ENCODE measurements at places on chromosomes 16 and 17. TPM values are rescaled to one million over a fixed set of nuclear protein-coding genes. Genes with fewer than 3 reads are reported as not detected.

DNA sequence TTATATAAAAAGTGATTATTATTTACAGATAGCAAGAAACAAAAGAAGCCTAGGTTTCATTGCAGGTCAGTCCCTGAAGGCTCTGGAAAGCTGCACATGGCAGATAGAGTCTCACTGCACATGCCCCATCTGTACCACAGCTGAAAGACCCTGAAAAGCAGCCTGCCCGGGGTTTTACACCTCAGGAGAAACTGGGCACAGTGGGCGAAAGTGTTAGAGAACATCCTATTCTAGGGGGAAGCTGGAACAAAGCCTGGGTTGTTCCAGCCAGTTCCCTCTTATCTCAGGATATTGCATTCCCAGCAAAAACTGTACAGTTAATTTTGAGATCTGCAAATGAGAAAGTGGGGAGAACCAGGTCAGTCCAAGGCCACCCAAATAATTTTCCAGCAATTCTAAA is 419.7 kb downstream of the CNTNAP4 start:
- no peaks in the 10 kb centered on the region for H3K4me1 ChIP-seq

- H3K27ac ChIP-seq = no peak overlapping the region
- H3K4me3 ChIP-seq = no peak overlapping the region
- peaks cover 9% of the 10 kb centered on the region for H3K4me1 ChIP-seq
- no peaks in the 10 kb centered on the region for H3K36me3 ChIP-seq
- no peak for DNase-seq
- no peaks in the 10 kb centered on the region for H3K27me3 ChIP-seq
Observed at GRCh38 chr16:27174007-27174406, 29.3 kb upstream of the KDM8 start.

- H3K4me1 ChIP-seq = peaks cover 21% of the 10 kb centered on the region
- no peaks in the 10 kb centered on the region for H3K36me3 ChIP-seq
- no peaks in the 10 kb centered on the region for H3K27me3 ChIP-seq
- DNase-seq = no peak
- H3K27ac ChIP-seq = peak within 1 kb of the TSS; percentile 27
- peak within 1 kb of the TSS; percentile 62 for H3K4me3 ChIP-seq
Observed at GRCh38 chr16:71724320-71724751, at the start of gene PHLPP2. TSS of gene PHLPP2 (minus strand) at chr16:71724701. CDS start at chr16:71714795, 9,906 bp downstream.

DNA sequence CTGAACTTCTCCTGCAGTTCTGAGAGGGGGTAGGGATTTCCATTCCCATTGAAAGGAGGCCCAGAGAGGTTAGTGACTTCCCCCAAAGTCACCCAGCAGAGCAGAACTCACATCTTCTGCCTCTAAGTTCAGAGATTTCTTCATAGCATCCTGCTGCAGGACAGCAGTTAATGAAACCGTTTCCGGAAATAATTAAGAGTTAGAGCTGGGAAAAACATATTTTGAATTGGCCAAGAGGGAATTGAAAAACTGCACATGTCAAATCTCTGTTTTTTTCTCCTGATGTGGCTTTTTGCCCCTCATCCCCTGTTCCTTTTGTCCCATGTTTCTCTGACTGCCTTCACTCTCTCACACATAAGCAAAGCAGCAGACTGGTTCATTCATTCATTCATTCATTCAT is 26.6 kb downstream of the ITPRIPL2 start:
- H3K4me1 ChIP-seq = peaks cover 14% of the 10 kb centered on the region
- H3K4me3 ChIP-seq = no peak overlapping the region
- no peaks in the 10 kb centered on the region for H3K27me3 ChIP-seq
- no peak for DNase-seq
- no peak overlapping the region for H3K27ac ChIP-seq

- H3K27ac ChIP-seq = no peak overlapping the region
- no peak overlapping the region for H3K4me3 ChIP-seq
- peaks cover 46% of the 10 kb centered on the region for H3K4me1 ChIP-seq
- no peak for DNase-seq
Observed at GRCh38 chr17:60167065-60167741, 17.4 kb downstream of the CA4 start.

- no peaks in the 10 kb centered on the region for H3K36me3 ChIP-seq
- no peak overlapping the region for H3K27ac ChIP-seq
- peaks cover 8% of the 10 kb centered on the region for H3K27me3 ChIP-seq
- no peaks in the 10 kb centered on the region for H3K4me1 ChIP-seq
- no peak for DNase-seq
Observed at GRCh38 chr17:35796942-35797341, 1.5 kb upstream of the MMP28 start.

TBC1D26 gene
- not detected for total RNA-seq

DNA sequence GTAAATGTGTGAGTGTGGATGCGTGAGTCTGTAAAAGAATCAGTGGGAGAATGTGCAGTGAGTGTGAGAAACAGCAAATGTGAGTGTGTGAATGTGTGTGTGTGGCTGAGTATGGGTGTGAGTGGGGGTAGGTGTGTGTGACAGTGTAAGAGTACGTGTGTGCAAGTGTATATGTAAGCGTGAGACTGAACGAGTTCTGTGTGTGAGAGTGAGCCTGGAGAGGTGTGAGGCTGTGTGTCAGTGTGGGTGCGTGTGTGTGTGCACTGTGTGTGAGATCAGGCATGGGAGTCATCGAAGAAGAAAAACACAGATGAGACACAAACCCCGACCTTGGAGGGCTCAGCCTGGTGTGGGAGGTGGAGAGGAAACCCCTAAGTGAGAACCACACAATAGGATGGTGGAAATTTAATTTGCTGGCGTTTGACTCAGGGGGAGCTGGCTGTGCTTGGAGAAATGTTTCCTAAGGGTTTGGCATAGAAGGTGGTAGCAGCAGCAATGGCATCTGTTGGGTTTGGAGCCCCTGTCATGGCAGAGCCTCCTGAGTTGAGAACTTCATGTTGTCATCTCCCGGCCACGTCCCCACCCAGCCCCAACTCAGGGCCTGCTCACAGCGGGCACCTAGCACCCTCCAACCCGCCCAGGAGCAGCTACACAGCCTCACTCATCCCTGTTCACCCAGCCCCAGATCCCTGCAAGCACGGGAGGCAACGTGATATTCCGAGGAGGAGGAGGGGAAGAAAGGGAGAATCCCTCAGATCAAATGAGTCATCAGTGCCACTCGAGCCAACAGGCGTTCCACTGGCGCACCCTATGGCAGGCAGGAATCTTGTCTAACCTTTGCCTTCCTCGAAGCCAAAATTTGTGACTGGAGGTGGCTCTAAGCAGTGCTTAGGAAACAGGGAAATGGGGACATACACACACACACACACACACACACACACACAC is 14.3 kb upstream of the NUBP1 start:
- no peak overlapping the region for H3K27ac ChIP-seq
- H3K4me1 ChIP-seq = no peaks in the 10 kb centered on the region
- no peaks in the 10 kb centered on the region for H3K27me3 ChIP-seq

- H3K27me3 ChIP-seq = no peaks in the 10 kb centered on the region
- no peaks in the 10 kb centered on the region for H3K36me3 ChIP-seq
- no peak for DNase-seq
- no peak overlapping the region for H3K27ac ChIP-seq
- H3K4me1 ChIP-seq = no peaks in the 10 kb centered on the region
Observed at GRCh38 chr16:61005952-61006351, 1030.3 kb downstream of the CDH8 start.

CORO6 gene
- total RNA-seq = 2.8 TPM

FBXW10 gene
- total RNA-seq = 0.11 TPM

- H3K4me3 ChIP-seq = no peak overlapping the region
- no peaks in the 10 kb centered on the region for H3K36me3 ChIP-seq
- H3K27ac ChIP-seq = no peak overlapping the region
- H3K27me3 ChIP-seq = no peaks in the 10 kb centered on the region
- DNase-seq = no peak
- H3K4me1 ChIP-seq = no peaks in the 10 kb centered on the region
Observed at GRCh38 chr16:83685615-83686165, 122.1 kb upstream of the HSBP1 start.

DNA sequence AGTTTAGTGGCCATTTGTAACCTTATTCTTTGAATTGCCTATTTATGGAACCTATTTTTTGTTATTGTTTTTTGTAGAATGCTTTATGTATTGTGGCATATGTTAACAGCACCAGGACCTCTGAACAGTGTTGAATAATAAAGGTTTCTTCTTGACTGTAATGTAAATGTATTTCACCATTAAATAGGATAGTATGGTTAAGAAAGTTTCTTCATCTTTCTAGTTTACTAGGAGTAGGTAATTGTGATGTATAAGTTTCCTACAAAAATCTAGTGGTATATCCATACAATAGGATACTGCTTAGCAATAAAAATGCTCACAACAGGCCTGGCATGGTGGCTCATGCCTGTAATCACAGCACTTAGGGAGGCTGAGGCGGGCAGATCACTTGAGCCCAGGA is 52.3 kb downstream of the TAOK1 start:
- no peaks in the 10 kb centered on the region for H3K4me1 ChIP-seq
- H3K27ac ChIP-seq = no peak overlapping the region
- H3K27me3 ChIP-seq = no peaks in the 10 kb centered on the region
- peaks cover 2% of the 10 kb centered on the region for H3K36me3 ChIP-seq
- H3K4me3 ChIP-seq = no peak overlapping the region
- no peak for DNase-seq

- DNase-seq = no peak
- H3K27me3 ChIP-seq = no peaks in the 10 kb centered on the region
- no peaks in the 10 kb centered on the region for H3K4me1 ChIP-seq
- H3K27ac ChIP-seq = no peak overlapping the region
- H3K36me3 ChIP-seq = no peaks in the 10 kb centered on the region
Observed at GRCh38 chr17:77615703-77616253, 342.7 kb upstream of the TNRC6C start.

DNA sequence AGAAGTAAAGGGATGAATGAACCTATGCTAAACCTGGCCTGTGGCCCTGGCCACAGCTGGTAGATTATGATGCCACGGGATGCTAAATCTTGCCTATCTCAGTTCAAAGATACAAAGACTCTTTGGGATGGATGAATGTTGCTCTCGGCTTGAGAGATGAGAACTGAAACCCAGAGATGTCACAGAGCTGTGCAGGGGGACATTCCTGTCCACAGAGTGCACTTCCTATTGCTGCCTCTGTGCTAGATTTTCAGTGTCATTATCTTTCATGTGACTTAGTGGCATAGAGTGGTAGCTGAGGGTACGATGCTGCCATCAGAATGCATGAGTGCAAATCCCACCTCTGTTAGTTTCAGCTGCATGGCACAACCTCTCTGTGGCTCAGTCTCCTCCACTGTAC is 2.3 kb upstream of the MT1M start:
- H3K27ac ChIP-seq = no peak overlapping the region
- no peak overlapping the region for H3K4me3 ChIP-seq
- H3K36me3 ChIP-seq = no peaks in the 10 kb centered on the region
- H3K4me1 ChIP-seq = no peaks in the 10 kb centered on the region
- peaks cover 6% of the 10 kb centered on the region for H3K27me3 ChIP-seq

GRCh38 chr17:66347661-66348514 is 45.5 kb downstream of the PRKCA start:
- DNase-seq = no peak
- H3K4me3 ChIP-seq = no peak overlapping the region
- peaks cover 72% of the 10 kb centered on the region for H3K4me1 ChIP-seq
- H3K27ac ChIP-seq = peak overlapping the region; percentile 54
- H3K36me3 ChIP-seq = no peaks in the 10 kb centered on the region

GRCh38 chr16:78100112-78100467 is 636 bp downstream of the WWOX start:
- no peaks in the 10 kb centered on the region for H3K27me3 ChIP-seq
- no peak for DNase-seq
- H3K27ac ChIP-seq = peak overlapping the region; percentile 91
- H3K4me1 ChIP-seq = no peaks in the 10 kb centered on the region
- peak overlapping the region; percentile 97 for H3K4me3 ChIP-seq

GRCh38 chr16:19227643-19228042 is 57.9 kb upstream of the CLEC19A start:
- H3K4me3 ChIP-seq = no peak overlapping the region
- peak overlapping the region; percentile 56 for H3K27ac ChIP-seq
- H3K4me1 ChIP-seq = 0 out of 2 replicates have a peak, but pooled peaks cover 3% of the 10 kb centered on the region
- no peaks in the 10 kb centered on the region for H3K27me3 ChIP-seq
- no peaks in the 10 kb centered on the region for H3K36me3 ChIP-seq

DNA sequence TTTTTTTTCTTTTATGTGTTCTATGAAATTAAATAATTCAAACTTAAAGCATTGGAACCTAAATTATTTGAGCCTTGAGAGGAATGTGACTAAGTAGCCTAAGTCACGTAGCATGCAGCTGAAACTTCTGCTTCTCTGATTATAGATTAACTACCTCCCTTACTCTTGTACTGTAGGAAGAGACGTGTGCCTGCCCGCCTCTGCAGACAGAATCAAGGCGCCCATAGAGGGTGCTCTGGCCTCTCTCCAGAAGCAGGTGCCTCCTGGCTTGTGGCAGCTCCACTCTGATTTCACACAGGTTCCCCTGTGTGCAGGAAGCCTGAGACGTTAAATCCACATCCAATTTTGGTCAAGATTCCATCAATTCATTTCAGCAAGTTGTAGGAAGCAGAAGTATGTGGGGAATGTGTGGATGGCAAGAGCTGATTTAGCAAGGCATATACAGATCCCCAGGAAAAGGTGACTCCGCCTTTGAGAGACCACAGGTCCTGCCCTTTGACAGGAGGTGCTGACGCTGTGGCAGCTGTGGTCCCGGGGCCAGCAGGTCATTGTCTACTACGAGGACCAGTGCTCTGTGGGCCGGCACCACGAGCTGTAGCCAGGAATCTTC is 1418.8 kb downstream of the CDH11 start:
- H3K4me1 ChIP-seq = peaks cover 5% of the 10 kb centered on the region
- H3K4me3 ChIP-seq = no peak overlapping the region
- no peak overlapping the region for H3K27ac ChIP-seq
- peak; percentile 48 for DNase-seq

- peak; percentile 3 for DNase-seq
- no peaks in the 10 kb centered on the region for H3K36me3 ChIP-seq
- H3K27ac ChIP-seq = no peak overlapping the region
- H3K4me3 ChIP-seq = no peak overlapping the region
- H3K4me1 ChIP-seq = no peaks in the 10 kb centered on the region
Observed at GRCh38 chr16:23013484-23013883, 135.8 kb downstream of the USP31 start.

MILR1 gene
- total RNA-seq = not detected

C16orf89 gene
- not detected for total RNA-seq

DNA sequence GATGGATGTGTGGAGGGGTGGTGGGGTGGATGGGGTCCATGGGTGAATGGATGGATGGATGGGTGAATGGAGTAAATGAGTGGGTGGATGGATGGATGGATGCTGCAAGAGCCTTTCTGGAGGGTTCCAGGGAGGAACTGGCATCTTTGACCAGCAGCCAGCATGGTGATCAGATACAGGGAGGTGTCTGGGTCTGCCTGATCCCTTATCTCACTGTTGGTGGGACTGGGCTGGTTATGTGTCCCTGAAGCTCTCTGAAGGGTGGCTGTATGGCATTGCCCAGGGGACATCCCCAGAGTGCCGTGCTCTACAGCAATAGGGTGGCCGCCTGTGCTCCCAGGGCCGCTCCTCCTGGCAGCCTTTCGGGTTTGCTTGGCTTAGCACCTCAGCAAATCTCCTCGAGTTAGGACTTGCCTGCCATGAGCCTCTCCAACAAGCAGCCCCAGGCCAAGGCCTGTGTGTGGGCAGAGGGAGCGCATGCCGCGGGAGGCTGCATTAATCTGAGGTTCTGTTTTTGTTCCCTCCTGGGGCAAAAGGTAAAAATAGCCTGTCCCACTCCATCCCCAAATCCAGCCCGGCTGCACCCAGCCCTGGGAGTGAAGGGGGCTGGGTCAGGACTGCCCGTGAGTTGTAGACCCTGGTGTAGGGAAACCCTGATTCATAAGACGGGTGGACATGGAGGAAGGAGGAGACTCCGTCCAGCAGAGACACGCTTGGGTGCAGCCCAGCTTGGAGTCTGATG is 165.4 kb downstream of the SEC14L1 start:
- no peaks in the 10 kb centered on the region for H3K27me3 ChIP-seq
- DNase-seq = no peak
- peaks cover 13% of the 10 kb centered on the region for H3K36me3 ChIP-seq
- H3K4me1 ChIP-seq = peaks cover 70% of the 10 kb centered on the region
- H3K4me3 ChIP-seq = no peak overlapping the region
- peak overlapping the region; percentile 89 for H3K27ac ChIP-seq

Measured in Caco-2 (cell line).